DMS79 (cell line): ENCODE measurements at places on chromosomes 16 and 17.

DNA sequence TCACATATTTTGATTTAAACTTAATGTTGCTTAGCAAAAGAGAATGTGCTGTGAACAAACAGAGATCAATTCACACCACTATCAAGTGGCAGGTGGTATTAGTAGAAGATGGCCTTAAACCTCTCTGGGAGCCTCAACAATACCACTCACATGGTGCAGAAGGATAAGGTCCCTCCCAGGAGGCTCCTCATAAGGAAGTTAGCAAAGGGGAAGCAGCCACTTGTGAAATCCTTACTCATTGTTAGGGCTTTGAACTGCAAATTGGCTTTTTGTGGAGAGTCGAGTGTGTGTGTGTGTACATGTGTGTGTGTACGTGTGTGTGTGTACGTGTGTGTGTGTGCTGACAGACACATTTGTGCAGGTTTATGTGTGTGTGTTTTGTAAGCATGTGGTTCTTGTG is 48.9 kb upstream of the ASIC2 start:
- DNase-seq, result peak; percentile 76

GRCh38 chr16:85390511-85391174 is 222.5 kb upstream of the GSE1 start:
- no peak for DNase-seq

- no peak for DNase-seq
These were observed 9.8 kb upstream of the MAP3K14 start for GRCh38 chr17:45326626-45327025.

DNA sequence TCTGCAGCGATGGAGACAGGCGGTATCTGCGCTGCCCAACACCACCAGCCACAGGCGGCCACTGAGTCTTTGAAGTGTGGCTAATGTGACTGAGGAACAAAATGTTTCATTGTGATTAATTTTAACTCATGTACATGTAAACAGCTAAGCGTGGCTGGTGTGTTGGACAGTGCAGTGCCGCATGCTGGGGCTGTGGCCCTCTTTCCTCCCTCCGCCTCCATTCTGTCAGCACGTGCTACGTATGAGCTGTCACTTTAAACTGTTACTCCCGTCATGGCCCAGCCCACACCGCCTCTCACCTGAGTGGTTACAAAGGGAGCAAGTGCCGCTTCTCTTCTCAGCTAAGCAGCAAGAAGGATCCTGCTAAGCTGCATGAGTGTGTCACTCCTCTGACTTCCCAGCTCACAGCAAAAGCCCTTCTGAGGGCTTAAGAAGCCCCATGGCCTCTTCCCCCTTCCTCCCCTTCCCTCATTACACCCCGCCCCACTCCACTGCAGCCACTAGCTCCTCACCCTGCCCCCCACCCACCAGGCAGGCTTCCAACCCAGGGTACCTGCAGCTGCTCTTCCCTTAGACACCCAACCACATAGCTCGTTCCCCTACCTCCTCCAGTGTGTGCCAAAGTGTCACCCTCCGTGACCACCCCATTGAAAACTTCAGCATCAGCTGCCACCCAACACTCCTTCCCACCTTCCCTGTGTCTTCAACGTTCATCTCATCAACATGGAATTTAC is 15.0 kb downstream of the HASPIN start:
- DNase-seq, result peak; percentile 75

DNA sequence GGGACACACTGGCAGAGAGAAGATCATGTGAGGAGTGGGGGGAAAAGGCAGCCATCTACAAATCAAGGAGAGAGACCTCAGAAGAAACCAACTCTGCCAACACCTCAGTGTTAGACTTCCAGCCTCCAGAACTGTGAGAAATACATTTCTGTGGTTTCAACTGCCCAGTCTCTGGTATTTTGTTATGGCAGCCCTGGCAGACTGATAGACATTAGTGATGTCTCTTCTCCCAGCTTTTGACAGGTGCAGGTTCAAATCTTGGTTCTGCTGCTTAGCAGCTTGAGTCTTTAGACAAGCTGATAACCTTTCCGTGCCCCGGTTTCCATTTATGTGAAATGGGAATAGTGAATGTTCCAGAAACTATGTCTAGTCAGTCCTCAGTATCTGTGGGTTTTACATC is 199.5 kb downstream of the SNX29 start:
- no peak for DNase-seq
